Left renal pelvis (tissue), 4 donors: ENCODE measurements at places on chromosomes 13 and 19.

DNA sequence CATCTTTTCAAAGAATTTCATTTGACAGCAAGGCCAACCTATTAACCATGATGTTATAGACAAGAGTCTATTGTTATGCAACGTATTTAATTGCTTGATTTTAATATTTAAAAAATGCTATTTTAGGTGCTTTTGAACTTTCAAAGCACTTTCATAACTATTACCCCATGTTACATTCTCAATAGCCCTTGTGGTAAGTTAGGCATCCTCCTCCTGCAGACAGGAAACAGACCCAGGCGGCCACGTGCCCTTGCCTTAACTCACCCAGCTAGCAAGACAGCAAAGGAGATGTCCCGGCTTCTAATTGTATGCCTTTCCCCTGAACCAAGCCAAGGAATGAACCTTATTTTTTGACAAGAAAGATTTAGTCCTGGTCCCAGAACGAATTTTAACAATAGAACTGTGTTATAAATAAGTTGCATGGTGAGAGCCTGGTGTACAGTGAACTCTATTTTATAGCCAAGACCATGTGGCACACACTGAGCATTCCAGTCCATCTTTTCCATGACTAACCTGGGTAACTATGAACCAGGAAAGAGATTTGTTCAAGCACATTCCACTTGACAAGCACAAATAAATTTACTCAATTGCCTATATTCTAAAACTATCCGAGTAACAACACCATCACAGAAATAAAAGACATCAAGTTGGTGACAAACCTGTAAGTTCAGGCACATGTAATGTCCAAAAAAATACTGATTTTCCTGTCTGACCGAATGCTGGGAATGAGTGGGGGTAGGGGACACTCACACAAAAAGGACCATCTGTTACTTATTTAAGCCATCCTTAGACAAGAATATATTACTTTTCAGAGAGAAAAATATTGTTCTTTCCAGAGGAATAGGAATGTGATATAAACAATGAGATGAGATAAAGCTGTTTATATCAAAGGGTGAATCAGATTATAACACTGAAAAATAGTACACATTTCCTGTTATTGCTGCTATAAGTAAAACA lies 163.0 kb downstream of the EFNB2 start:
- DNase-seq, result no peak

GRCh38 chr13:71758828-71759227 lies 108.2 kb downstream of the DACH1 start:
- no peak for DNase-seq

GRCh38 chr13:74023484-74023883 lies 110.7 kb downstream of the KLF12 start:
- DNase-seq, result no peak

GRCh38 chr19:47541518-47541917 lies 26.7 kb upstream of the NAPA start:
- no peak for DNase-seq

- no peak for DNase-seq
Measured at GRCh38 chr19:2040647-2041432, 10.2 kb downstream of the MKNK2 start.

GRCh38 chr13:52810011-52810410 lies 38.4 kb downstream of the PCDH8 start:
- DNase-seq, result no peak

GRCh38 chr13:59447846-59448620 lies 715.7 kb downstream of the DIAPH3 start:
- no peak for DNase-seq

- no peak for DNase-seq
Measured at GRCh38 chr19:18741124-18742121, 49.7 kb downstream of the COMP start.

DNA sequence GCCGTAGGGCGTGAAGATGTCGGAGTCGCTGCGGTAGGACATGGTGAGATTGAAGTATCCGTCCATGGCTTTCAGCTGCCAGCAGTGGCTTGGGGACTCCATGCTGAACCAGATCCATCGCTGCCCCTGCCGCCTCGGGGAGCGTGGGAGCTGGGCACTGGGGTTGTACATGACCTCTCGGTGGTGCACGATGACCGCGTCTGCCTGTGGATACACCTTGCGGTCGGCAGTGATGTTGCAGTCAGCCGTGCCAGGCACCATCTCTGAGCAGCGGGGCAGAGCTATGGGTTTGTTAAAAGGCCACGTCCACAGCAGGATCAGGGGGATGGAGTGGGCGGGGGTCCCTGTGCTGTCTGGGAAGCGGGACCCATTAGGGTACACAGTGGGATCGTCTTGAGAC lies 7.4 kb downstream of the FUT6 start:
- DNase-seq, result no peak

DNA sequence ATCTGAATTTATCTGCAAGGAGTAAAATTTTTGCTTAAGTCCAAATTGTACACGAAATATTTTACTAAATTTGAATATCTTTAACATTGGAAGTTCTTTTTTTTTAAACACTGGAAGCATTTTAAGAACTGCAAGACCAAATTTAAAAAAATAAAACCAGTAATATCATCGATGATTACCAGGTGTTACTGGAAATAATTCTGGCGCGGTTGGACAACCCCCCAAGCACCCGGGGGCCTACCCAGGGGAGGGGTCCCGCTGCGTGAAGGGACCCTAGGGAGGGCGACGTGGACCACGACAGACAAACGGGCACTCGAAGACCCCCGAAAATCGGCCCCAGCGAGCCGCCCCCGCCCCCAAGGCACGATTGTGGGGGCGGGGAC lies 12.6 kb upstream of the JSRP1 start:
- DNase-seq, result no peak

- DNase-seq, result peak; percentile 52
Measured at GRCh38 chr13:50124536-50125303, 109.5 kb downstream of the KCNRG start.

DNA sequence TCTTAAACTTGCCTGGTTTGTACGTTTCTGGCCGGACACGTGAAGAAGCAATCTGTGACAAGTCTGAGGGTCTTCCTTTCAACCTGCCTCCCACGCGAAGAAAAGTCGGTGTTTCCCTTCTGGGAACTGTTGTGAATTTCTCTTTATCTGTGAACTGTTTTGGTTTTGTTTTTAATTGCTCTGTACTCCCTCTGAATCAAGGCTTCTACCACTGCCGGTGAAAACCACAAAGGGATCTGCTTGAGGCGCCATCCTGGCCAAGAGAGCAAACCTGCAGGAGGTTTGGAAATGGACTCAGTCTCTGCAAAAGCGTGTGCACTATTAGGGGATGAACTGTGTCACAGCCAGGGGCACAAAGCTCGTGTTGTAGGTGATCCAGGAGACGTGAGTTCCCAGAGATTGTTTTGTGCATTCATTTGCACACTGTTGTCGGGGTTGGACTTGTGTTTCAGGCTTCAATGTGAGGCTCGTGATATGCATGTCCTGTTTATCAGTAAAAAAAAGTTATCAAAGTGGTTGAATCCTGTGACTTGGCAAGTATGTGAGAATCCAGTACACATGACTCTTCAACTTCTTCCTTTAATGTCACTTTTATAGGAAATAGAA lies 9.7 kb downstream of the SIGLEC8 start:
- no peak for DNase-seq

DNA sequence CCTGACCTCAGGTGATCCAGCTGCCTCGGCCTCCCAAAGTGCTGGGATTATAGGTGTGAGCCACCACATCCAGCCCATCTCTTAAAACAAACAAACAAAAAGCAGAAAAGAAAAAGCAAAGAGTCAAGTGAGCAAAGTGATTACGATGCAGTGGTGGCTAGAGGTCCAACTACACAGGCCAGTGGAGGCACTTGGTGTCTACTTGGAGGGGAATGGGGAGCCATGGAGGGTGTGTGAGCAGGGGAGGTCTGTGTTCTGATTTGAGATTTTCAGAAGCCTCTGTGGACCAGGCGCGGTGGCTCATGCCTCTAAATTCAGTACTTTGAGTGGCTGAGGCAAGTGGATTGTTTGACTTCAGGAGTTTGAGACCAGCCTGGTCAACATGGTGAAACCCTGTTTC lies 6.6 kb downstream of the COLGALT1 start:
- no peak for DNase-seq

DNA sequence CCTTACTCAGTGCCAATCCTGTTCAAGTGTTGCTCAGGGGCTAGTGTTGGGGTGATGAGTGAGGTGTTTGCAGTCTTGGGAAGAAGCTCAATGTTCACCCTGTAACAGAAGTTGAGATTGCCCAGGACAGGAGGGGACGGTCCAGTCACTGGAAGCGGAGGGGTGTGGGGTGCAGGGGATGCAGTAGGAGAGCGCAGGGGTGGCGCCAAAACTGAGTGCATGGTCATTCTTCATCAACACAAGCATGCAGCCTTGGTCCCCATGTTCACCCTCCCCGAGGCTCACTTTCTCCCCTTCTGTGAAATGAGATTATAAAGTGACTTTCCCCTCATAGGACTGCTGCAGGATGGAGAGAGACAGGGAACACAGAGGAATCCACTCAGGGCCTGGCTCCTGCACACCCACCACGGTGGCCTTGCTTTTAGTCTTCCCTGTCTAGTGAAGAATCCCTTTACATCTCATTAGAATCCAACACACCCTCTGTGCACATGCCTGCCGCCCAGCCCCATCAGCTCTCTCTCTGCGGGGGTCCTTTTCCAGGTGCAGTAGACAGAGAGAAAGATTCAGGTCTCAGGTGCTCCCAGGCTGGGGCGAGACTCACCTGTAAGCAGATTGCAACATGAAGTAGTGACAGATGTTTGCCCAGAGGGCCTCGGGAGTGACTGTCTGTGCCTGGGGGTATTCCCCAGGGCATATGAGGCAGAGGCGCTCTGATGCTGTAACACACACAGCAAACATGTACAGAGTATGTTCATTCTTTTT lies 93.2 kb downstream of the TSHZ3 start:
- DNase-seq, result no peak

DNA sequence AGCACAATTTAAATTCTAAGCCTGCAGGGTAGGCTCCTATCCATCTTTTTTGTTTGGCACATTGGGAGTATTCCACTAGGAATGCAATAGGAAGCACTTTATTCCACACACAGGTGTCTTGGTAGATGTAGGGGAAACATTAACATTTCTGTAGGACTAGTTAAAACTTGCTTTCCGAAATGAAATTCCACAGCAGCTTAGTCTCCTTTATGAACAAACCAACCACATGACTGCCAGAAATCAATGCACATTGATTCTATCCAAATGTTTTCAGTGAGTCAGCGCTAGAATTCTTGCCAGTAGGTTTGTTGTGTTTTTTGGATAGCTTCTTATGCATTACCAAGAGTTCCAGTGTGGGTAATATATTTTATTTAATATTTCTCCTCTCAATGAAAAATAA lies 207.9 kb upstream of the CSNK1A1L start:
- no peak for DNase-seq

DNA sequence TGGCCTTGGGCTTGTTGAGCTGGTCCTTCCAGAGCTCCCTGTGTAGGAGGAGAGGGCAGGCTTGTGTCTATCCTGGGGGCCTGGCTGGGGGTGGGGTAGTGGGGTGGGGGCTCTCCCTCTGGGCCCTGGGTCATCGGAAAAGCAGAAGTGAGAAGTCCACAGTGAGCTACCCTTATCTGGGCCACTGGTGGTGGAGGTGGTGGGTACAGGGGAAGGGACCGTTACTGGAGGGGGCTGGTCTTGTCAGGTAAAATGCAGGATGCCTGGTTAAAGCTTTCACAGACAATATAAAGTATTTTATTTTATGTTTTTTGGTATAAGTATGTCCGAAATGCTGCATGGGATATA lies 342 bp upstream of the SIGLEC10 start:
- no peak for DNase-seq

- DNase-seq, result no peak
Measured at GRCh38 chr13:41401366-41401765, 56.0 kb upstream of the RGCC start.

GRCh38 chr13:82447416-82448077 lies 1434.7 kb downstream of the SLITRK1 start:
- no peak for DNase-seq

DNA sequence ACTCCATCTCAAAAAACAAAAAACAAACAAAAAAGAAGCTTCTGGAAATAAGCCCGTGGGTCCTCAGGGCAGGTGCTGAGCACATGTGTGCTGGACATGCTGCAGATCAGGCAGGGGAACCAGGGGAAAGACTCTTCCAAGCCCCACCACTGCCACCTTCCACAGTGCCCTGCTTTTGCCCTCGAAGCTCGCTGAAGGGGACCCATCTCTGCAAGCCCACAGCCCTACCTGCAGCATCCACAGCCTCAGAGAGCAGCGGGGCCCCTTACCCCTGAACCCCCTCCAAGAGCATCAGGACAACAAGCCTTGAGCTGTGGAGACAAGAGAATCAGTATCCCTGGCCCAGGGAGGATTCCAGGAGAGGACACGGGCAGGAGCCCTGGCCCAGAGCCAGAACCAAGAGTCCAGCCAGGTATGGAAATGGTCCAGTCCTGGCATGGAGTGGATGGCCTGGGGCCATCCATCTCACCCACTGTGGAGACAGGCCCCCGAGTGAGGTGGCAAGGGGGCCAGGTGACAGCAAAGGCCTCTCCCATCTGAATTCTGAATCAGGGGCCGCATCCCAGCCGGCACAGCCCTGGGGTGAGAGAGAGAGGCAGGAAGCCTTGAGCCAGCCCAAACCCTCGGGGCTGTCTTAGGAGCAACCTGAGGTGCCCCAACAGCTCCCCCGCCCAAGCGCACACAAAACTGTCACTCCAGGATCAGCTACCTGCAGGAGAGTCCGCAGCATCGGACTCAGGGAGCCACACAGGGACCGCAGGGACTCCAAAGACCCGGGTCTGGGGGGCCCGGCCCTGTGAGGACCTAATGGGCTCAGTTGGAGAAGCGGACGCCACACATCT lies 51.8 kb upstream of the TPM4 start:
- no peak for DNase-seq

GRCh38 chr13:75986818-75987217 lies 350.7 kb downstream of the LMO7 start:
- no peak for DNase-seq

GRCh38 chr19:1861599-1862031 lies 1.8 kb downstream of the KLF16 start:
- DNase-seq, result no peak

GRCh38 chr19:46838160-46838559 lies 12.5 kb downstream of the AP2S1 start:
- no peak for DNase-seq

DNA sequence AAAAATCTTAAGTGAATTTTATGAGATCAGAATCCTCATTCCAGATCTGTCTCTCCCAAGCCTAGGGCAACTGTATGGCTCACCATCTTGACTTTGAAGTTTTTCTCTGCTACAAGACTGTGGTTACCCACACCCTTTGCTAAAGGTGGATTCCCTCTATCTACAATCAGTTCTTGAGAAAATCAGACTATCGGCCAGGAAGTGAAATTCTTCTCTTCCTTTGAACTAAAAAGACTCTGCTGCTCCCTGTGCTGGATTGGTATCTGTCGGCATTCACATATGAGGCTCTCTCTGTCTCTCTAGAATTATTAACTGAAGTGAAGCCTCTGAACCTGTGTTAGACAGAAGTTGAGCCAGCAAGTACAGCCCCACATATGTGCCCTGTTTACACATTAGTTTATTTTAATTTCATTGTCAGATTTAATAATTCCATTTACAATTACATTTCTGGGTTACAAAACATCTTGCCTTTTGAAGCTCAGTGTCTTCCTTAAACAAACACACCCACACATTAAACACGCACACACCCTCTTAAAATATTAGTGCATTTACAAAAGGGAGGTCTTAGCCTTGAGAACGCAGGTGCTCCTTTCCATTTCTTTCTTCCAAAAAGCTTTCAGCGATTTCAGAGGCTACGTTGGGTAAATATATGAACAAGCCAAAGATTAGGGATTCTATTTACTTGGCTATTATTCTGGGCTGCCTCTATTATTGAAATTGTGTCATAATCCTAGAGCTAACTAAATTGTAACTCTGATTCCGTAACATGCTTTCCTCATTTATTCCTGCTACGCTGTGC lies 145.7 kb downstream of the MIPEP start:
- DNase-seq, result no peak

GRCh38 chr13:80360453-80360800 lies 19.5 kb upstream of the SPRY2 start:
- DNase-seq, result no peak
